ENCODE measurements at places on chromosomes 1 and 21.

- no peak for DNase-seq
Observed at GRCh38 chr1:111832521-111833155, 76.9 kb downstream of the DDX20 start.

DNA sequence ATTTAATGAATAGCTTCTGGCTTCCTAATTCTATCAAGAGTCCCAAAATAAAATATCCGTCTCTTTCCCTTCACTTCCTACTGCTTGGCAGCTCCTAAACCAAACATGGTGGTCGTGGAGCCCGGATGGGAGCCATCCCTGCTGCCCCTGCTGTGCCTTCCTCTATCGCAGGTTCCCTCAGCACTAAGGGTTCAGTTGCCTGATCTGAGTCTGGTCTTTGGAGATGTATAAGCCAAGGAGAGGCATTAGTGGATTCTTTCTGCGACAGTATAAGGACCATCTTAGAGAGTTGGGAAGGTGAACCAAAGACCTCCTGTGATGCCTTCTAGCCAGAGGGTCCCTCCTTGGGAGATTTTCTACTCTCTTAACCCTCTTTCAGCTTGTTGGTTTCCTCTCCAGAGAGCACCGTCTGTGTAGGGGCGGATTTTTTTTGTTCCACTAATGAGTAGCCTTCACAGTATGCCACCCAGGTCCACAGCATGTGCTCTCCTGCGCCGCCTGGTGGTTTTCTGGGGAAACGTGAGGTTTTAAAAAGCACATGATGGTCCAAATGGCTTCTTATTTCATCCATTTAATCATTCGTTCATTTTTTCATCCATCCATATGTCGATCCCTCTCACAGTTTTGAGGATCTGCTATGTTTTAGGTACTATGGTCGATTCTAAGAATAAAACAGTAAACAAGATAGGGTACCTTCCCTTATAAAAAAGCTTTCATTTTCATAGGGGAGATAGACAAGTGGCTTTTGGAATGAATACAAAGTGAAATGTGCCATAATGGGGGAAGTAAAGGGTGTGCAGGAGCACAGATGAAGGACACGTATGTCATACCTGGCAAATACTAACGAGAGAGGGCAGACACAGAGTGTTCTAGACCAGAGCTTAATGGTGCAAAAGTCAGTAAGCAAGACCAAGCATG, 71.0 kb downstream of the NFASC start:
- no peak for DNase-seq

DNA sequence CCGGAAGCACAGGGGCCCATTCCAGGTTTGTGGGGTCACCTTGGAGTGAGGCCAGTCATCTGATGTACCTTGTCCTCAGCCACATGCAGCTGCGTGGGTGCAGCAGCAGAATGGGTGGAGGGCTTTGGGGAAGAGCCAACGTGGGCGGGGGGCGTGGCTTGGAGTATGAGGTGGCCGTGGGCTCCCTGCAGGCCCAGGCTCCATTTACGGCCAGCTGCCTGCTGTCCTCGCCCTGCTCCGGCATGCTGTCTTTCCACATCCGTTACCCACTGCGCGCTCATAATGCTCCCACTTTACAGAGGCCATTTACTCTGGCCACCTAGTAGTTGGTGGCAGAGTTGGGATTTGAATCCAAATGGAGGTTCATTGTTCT, 27.8 kb upstream of the TINAGL1 start:
- no peak for DNase-seq

GRCh38 chr1:6133146-6133895, 46.8 kb downstream of the CHD5 start:
- DNase-seq = no peak

DNA sequence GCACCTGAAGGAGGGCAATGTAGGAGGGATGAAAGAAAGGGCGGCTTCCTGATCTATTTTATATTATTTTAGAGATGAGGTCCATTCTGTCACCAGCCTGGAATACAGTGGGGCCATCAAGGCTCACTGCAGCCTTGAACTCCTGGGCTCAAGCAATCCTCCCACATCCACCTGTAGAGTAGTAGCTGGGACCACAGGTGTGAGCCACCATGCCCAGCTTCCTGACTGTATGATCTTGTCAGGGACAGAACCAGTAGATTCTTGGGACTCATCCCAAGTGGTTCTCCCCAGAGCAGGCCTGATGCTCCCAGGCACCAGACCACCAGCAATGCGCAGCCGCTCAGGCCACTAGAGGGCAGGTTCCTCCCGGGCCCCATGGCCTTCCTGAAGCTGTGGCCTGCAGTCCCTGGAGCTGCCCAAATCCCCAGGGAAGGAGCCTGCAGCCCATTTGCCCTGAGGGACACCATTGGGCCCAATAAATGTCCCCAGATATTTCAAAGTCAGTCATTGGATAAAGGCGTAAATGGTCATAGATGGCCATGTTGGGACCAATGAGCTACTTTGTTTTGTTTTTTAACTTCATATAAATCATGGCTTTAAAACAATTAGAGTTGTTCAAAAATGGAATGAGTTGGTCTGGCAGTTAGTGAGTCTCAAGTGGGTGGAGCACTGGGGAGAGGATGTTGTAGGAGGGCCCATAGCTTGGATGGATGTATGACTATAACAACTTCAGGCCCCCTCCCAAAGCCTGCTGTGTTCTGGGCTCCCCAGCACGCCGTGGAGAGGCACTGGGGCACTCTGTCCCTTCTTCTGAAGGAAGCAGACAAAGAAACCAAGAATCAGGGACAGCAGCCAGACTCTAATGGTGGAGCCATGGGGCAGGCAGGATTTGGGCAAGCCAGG, 44.7 kb upstream of the GOLT1A start:
- DNase-seq = peak; percentile 29

GRCh38 chr1:12315146-12315545, 85.3 kb downstream of the VPS13D start:
- DNase-seq = no peak

- peak; percentile 29 for DNase-seq
Observed at GRCh38 chr1:225480825-225481434, 53.1 kb upstream of the LBR start.

- no peak for DNase-seq
Observed at GRCh38 chr1:206551296-206551985, 44.1 kb downstream of the RASSF5 start.

DNA sequence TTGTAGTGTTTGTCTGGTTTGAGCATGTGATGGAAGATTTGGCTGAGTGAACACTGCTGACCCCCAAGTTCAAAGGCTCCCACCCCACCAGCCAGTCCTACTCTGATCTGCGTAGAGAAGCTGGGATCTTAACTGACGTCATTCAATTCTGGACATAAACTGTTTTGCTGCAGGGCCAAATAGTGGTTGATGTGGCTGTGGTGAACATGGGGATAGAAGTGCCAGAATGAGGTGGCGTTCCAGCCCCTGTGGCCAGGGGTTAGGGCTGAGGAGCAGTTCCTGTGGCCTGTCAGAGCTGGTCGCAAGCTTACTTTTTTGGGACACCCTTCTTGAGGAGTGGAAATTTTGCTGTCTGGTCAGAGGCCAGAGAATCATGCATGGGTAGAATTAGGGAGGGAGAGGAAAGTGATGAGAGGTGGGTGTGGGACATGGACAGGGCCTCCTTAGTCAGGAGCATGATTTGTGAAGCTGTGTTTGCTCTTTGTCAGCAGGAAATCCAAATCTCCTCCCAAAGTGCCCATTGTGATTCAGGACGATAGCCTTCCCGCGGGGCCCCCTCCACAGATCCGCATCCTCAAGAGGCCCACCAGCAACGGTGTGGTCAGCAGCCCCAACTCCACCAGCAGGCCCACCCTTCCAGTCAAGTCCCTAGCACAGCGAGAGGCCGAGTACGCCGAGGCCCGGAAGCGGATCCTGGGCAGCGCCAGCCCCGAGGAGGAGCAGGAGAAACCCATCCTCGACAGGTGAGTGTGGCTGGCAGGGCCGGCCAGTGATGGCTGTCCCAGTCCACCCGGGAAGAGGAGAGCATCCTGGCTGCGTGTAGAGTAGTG, 25.9 kb downstream of the SZRD1 start:
- no peak for DNase-seq

DNA sequence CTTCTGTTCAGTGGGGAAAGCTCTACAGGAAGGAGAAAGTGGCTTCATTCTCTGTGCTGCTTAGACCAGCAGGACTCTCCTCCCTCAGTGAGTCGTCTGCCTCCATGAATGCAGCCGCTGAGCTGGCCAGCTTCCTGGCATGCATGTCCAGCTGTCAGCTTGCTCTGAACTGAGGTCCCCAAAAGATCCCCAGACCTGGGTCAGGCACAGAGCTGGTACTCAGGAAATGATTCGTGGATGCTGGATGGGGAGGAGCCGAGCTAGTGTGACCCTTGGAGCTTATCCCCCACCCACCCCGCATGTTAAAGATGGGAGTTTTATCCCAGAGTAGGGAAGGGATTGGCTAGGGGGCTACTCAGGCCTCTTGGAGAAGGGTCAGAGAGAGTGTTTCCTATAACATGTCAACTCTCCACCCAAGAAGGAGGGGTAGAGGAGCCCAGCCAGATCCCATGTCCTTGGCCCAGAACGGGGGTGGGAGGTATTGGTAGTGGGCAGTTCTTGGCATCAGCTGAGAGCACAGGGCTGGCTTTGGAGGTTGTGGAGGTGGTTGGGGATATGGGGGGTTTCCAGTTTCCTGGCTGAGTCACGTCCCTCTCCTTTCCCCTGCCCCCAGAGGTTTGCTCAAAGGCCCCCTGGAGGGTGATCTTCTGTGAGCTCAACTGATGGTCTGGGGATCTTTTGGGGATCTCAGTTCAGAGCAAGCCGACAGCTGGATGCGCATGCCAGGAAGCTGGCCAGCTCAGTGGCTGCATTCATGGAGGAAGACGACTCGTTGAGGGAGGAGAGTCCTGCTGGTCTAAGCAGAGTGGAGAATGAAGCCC, 110.1 kb downstream of the FOXD2 start:
- DNase-seq = no peak

DNA sequence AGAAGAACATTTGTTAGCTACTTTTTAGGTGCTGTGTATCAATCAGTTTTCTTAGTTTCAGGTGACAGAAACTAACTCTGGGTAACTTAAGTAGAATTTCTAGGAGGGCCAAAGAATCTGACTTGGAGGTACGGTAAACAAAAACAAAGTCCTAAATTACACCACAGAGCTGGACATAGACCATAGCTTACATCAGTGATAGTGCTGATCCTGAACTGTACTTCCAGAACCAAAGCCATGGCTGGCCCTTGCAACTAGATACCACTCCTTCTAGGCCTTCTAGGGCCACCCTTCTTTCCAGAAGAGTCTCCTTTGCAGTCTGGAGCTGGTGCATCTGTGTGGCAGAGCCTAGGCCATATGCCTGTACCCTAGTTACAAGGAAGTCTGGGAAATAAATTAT, 94.5 kb downstream of the OLFML2B start:
- DNase-seq = no peak

DNA sequence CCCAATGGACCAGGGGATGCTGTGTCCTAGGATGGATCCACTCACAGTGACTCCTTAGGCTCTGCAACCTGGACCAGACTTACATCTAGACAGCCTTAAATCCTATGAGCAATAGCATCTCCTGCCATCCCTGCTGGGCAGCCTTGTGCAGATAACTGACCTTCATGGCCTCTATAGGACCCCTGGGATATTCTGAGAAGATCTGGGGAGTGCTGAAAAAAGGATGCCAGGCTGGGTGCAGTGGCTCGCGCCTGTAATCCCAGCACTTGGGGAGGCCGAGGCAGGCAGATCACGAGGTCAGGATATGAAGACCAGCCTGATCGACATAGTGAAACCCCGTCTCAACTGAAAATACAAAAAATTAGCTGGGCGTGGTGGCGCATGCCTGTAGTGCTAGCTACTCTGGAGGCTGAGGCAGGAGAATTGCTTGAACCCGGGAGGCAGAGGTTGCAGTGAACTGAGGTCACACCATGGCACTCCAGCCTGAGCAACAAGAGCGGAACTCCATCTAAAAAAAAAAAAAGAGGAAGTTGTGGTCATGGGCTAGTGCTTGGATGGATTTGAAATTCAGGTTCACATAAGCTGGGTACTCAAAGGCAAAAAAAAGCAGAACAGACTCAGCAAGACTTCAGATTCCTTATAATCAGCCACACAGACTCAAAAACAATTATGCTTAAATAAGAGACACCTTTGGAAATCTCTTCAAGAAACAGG, 10.9 kb upstream of the SH2D1B start:
- DNase-seq = no peak

GRCh38 chr1:70745199-70745598, 302.4 kb downstream of the PTGER3 start:
- DNase-seq = no peak

DNA sequence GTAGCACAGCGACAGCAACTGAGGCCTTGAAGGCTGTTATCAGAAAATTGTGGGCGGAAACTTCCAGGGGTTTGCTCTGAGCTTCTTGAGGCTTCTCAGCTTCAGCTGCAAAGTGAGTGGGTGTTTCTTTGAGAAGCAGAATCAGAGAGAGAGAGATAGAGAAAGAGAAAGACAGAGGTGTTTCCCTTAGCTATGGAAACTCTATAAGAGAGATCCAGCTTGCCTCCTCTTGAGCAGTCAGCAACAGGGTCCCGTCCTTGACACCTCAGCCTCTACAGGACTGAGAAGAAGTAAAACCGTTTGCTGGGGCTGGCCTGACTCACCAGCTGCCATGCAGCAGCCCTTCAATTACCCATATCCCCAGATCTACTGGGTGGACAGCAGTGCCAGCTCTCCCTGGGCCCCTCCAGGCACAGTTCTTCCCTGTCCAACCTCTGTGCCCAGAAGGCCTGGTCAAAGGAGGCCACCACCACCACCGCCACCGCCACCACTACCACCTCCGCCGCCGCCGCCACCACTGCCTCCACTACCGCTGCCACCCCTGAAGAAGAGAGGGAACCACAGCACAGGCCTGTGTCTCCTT, at the start of gene FASLG:
TSS of gene FASLG (plus strand) at position 233 of the 583 bp plus-strand sequence. CDS start at position 332, 99 bp downstream.
- DNase-seq = no peak

DNA sequence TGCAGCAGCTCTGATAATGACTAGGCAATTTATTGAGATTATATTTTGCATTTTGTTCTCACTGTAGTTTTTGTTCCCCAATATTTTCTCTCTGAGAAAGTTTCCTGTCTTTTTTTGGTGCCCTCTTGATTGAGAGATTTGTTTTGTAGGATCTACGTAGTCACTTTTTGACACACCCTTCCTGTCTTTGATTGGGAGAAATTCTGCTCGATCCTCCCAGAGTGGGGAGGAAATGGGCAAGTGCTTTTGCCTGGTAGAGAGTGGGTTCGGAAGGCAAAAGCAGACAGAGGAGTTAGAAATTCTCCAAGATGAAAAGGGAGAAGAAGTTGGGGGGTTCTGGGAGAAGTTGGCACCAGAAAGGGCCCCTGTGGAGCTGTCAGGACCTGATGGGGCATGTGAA, 42.1 kb upstream of the SYT6 start:
- DNase-seq = no peak

- DNase-seq = no peak
Observed at GRCh38 chr1:24167008-24167407, 20.1 kb downstream of the IFNLR1 start.

- no peak for DNase-seq
Observed at GRCh38 chr1:213286235-213286634, 235.2 kb downstream of the RPS6KC1 start.

- DNase-seq = peak; percentile 60
Observed at GRCh38 chr1:31744165-31744888, 19.8 kb downstream of the ADGRB2 start.
